ENCODE measurements at places on chromosomes 16 and 17.

GRCh38 chr17:1244606-1245012 lies 25.6 kb upstream of the BHLHA9 start:
- DNase-seq, result no peak

DNA sequence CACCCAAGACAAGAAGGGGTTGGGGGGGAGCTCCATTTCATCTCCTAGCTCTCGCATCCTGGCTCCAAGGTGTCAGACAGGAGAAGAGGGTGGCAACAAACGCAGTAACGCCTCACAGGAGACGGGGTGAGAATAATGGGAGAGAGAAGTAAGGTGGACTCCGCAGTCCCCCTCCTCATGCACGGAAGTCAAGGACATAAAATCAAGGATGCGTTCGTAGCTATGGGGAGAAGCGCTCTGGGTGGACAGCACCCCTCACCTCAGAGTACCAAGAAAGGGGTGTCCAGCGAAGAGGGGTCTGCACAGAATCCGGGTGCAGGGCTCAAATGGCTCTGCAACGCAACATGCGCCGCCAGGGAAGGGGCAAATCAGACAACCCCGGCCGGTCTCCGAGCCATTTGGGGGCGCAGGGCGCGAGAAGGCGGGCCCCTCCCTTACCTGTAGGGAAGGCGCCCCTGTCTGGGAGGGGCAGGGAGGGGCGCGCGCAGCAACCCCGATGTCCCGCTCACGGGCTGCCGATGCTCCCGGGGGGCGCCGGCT lies 555 bp downstream of the HDAC5 start:
- peak; percentile 16 for DNase-seq

DNA sequence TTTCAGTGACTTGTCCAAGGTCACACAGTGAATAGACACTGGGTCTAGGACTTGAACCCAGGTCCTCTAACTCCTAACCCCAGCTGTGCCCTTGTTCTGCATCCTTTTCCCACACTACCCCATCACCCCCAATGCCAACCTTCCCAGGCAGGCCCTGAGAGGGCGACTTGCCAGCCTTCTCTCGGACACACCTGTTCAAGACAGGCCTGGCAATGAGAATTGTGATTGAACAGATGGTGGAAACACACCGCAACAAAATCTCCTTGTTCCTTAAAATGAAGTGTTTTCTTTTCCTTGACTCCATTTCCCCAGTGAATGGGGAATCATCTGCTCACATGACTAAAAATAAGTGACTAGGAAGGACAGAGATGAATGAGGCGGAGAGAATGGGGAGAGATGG lies 189.5 kb upstream of the ASIC2 start:
- no peak for DNase-seq

DNA sequence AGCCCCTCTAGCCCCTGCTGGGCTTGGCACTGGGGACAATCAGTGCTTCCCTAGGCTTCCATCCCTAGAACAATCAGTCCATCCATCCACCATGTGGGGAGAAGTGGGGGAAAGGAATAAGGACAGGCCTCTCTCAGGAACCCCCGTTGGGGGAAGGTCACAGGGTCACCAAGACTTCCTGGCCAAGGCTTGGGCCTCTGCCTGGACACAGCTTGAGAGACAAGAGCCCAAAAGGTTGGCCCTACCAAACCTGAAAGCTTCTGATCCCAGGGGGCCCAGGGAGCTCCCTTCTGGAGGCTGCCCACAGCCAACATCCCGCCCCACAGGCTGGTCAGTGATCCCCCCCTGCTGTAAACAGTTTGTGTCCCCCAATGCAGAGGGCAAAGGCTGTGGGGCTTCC lies 16.2 kb upstream of the MTMR4 start:
- no peak for DNase-seq

GRCh38 chr17:55267777-55268648 lies 3.3 kb downstream of the HLF start:
- no peak for DNase-seq

GRCh38 chr16:48556913-48557351 lies 53.0 kb downstream of the N4BP1 start:
- no peak for DNase-seq

DNA sequence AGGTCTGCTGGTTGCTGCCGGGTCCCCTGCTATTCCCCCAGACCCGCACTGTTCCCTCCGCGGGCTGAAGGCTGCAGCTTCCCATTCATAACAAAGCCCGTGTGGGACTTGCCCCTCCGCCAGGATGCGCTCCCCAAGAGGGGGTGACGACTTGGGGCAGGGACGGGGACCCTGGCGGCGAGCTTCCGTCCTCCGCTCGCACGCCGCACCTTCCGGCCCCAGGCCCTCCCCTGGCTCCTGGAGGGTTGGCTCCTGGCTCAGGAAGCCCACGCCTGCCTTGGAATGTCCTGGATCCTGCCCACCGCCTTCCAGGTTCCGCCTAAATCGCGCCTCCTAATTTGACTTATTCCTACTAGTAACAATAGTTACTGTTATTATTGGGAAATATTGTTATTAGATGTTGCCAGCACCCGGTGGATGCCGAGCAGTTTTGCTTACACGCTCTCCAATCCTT lies 1.1 kb upstream of the TFAP4 start:
- peak; percentile 22 for DNase-seq

GRCh38 chr17:62641153-62641552 lies 13.7 kb downstream of the MRC2 start:
- DNase-seq, result no peak

DNA sequence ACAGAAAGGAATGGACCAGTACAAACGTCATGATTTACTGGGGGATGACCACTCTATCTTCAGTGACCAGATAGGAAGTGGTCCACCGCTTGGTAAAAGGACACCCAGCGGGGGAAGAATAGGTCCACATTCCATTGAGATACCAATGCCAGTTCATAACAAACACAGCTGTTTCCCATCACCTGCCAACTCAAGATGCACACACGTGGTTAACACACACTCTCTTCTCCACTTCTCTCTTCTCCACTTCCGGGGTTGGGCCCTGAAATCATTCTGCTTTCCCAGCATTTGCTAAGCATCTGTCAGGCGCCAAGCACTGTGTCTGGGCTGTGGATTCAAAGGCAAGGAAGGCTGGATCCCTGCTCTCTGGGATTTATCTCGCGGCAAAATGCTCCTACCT lies 175.5 kb downstream of the SLC39A11 start:
- DNase-seq, result no peak

- DNase-seq, result no peak
Measured at GRCh38 chr17:61325382-61326073, 74.1 kb upstream of the TBX2 start.

- no peak for DNase-seq
Measured at GRCh38 chr17:71753070-71753469, 367.8 kb upstream of the SOX9 start.

GRCh38 chr17:57679356-57679755 lies 65.7 kb downstream of the CCDC182 start:
- DNase-seq, result no peak

GRCh38 chr17:59892251-59892923 lies 356 bp downstream of the TUBD1 start:
- DNase-seq, result no peak

DNA sequence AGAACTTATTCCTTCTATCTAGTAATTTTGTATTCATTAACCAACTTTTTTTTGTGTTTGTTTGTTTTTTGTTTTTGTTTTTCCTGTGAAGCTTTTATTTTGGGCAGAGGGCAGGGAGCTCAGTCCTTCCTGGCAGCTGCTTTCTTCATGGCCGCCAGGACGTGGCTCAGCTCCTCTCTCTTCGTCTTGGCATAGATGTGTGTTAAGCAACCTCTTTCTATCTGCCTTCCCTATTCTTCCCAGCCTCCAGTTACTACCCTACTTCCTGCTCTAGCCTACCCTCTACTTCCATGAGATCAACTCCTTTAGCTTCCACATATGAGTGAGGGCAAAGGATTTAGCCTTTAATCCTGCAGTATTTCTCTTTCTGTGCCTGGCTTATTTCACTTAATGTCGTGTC lies 8.2 kb upstream of the BRD7 start:
- DNase-seq, result no peak

GRCh38 chr16:78931678-78932077 lies 668.9 kb downstream of the MAF start:
- no peak for DNase-seq

DNA sequence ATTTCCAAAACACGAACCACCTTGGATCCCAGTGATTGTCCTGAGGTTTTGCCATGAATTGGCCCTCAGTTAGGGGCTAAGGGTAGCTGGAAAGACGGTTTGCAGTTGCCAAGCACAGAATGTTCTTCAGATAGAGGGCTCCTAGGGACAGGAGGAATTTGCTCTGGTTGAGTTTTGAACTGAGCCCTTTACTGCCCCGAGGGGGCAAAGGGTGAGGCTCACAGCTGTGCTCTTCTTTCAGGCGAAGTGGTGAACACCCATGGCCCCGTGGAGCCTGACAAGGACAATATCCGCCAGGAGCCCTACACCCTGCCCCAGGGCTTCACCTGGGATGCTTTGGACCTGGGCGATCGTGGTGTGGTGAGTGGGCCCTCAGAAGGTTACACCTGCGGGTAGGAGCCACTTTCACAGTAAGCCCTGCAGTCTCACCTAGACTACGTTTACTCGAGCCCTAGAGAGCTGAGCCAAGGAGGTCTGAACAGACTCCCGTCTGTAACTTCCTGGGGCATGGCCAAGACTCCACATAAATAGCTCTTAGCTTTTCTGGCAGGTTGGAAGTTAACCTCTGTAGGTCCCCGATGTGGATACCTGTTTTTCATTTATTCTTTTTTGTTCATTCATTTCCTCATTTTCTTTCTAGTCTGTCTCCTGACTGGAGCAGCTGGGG lies 32.5 kb downstream of the NMT1 start:
- no peak for DNase-seq

- DNase-seq, result no peak
Measured at GRCh38 chr16:12025472-12025871, 48.9 kb downstream of the SNX29 start.

GRCh38 chr16:3698941-3699340 lies 18.4 kb downstream of the TRAP1 start:
- DNase-seq, result no peak
